Panc1 (cell line): ENCODE measurements at places on chromosomes 11 and 22.

- DNase-seq: no peak
These were observed 5.1 kb downstream of the F2 start for GRCh38 chr11:46724088-46724487.

DNA sequence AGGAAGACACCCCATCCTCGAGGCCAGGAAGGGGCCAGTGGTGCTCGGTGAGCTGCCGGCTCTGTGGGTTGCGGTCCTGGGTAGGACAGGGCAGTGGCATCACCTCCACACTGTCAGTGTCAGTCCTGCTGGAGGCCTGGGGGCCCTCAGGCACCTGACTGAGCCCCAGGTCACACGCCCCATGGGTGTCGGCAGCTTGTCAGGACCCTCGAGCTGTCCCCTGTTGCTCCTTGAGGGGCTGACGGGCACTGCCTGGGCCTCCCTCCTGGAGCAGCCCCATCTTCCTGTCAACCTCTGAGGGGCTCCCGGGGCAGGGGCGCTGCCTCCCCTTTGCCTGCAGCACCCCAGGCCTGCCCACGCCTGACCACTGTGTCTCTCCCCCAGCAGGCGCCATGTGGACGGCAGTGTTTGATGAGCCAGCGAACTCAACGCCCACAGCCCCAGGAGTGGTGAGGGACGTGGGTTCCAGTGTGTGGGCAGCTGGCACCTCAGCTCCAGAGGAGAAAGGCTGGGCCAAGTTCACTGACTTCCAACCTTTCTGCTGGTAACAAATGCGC, 35.4 kb downstream of the SBF1 start:
- DNase-seq: no peak

GRCh38 chr11:12792590-12792989, 118.4 kb downstream of the TEAD1 start:
- DNase-seq: no peak

DNA sequence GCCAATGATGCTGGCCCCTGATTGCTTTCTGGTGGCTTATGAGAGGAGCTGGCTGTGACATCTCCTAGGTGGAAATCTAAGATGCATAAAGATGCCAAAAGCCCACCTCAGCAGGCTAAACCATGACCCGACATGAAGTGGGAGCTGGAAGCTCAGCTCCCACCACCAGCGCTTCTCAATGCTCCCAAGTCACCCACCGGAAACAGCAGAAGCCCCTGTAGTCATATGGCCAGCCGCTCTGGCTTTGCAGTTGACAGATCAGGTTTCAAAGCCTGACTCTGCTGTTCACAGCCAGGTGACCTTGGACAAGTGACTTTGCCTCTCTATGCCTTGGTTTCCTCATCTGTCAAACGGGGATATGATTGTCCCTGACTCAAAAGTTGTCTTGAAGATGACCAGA, 29.1 kb upstream of the ANO1 start:
- DNase-seq: no peak

DNA sequence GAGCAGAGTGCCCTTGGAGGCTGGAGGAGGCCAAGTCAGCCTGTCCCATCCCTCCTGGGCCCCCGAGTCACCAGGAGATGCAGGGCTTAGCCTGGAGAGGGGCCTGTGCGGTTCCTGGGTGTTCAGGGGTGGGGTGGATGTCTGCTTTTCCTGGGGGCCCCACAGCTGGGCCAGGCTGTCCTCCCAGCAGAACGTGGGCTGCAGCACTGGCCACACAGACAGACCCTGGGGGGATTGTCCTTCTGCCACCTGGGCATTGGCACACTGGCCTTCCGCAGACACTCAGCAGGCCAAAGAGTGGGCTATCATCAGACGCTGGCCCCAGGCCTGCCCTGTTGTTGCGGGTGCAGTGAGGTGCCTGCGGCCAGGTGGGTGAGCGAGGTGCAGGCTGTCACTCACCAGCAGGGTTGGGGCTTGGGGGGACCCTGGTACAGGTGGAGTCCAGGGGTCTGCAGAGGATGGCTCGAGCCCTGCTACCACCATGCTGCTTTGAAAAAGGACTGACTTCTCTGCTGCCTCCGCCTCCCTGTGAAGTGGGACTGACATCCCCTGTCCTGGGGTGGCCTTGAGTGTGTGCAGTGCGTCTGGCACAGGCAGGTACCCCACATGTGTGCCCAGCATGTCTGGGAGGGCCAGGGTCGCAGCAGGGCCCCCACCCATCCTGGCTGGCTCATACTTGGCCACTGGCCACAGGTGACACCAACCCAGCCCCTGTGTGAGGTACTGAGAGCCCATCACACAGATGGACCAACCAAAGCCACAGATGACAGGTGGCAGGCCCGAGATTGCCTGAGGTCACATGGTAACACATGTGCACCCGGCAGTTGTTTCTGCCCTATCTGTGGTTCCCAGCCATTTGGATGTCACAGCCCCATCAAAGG, 39.0 kb upstream of the KCNQ1OT1 start:
- no peak for DNase-seq

DNA sequence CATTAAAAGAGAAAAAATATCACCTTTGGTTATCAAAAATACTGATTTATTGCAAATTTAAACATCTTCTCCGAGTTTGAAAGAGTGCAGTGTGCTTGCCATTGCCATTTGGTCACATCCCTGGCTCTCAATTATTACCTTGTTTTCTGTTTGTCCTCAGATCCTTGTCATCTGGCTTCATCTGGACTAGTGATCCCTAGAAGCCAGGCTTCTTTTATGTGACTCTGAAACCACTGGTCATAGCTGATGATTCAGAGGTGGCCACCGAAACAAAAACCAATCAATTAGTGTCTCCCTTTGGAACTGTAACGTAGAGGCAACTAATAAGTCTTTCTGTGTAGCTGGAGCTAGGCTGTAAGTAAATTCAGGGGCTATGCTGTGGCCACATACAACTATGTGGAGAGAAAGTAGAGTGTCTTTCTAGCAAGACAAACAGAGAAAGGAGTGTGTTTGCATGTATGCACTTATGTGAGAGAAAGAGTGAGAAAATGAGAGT, 237.9 kb downstream of the LUZP2 start:
- DNase-seq: no peak

GRCh38 chr11:702462-703461, 3.3 kb upstream of the EPS8L2 start:
- no peak for DNase-seq

DNA sequence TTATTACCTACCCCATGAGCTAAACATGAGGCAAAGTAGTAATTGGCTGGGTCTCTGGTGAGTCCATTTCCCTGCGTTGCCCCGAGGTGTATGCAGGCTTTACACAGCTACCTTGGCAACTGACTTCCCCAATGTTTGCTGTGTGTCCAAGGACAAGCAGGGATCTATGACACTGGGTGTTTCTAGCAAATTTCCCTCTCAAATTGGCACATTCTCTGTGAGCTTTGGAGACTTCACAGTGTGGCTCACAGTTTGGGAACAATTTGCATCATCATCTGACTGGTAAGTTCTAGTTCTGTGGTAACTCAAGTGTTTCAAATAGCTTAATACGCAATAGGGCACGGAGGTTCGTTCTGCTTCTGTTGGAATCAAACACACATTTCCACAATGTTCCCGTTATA, 12.5 kb downstream of the NNMT start:
- DNase-seq: no peak

GRCh38 chr11:83625336-83625735, 339.2 kb upstream of the CCDC90B start:
- DNase-seq: no peak

DNA sequence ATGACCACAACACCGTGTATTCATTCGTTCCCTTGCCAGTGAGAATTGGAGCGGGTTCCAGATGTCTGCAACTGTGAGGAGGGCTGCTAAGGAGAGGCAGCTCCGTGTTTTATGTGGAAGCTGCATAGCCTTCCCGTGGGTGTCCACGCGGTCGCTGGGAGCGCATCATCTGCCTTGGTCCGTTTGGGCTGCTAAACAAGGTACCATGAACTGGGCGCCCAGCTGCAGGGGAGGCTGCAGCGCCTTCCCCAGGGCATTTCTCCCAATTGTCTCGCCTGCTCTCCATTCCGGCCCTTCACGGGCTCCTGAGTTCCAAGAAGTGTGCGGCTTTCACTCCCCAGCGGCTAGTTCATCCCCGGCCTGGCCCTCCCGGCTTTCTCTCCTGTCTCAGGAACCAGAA, 1446.4 kb downstream of the TBC1D22A start:
- no peak for DNase-seq

GRCh38 chr11:102810950-102811660, 13.1 kb upstream of the MMP1 start:
- no peak for DNase-seq

DNA sequence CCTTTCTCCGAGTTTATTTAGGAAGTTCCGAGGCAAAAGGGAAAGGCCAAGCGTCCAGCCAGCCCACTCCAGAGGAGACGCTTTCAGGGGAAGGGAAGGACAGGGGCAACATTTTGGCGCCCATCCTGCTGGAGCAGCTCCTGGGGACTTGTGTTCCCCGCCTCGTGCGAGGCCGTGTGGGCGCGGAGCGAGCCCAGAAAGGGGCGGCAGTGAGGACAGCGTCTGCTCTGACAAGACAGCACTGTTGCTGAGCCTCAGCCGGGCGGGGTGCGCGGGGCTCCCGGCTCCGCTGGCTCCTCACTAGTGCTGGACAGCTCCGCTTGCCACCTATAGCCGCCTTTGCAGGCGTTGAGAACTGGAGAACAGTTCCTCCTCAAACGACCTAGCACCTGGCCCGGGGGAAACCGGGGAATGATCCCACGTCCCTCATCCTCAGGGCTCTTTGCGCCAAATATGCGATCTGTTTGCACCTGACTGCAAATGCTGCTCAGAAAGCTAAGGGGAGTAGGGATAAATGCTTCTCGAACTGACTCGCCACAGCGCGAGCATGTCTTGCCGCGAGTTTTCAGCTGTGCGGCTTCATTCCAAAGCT, 722 bp upstream of the GUCY1A2 start:
- DNase-seq: no peak

DNA sequence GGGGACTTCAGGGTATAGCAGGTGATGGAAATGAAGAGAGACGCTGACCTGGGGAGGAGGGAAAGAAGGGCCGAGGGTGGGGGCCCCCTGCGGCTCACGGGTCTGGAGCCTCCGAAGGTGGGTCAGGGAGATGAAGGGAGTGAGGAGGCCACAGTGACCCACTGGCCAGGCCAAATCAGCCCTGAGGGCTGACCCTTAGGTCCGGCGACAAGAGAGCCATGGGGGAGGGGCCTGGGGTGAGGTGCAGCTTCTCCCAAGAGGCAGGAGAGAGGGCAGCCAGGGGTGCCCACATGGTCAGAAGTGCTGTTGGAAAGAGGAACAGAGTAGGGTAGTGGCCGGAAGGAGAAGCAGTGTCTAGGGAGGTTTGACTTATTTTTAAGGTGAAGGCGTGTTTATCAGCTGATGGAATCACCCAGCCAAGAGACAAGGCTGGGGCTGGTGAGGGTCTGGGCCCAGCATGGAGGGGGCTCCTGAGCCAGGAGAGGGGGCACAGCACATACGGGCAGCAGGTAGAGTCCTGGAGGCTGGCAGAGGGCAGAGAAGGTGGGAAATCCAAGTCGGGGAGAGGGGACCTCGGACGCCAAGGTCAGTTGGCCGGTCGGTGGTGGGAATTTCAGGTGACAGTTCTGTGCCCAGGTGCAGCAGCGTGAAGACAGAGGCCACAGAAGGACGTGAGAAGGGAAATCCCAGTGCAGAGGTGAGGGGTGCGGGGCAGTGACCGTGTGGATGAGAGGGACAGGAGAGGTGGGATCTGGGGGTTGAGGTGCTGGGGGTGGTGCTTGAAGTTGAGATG, 49.0 kb downstream of the LINC01488 start:
- no peak for DNase-seq

DNA sequence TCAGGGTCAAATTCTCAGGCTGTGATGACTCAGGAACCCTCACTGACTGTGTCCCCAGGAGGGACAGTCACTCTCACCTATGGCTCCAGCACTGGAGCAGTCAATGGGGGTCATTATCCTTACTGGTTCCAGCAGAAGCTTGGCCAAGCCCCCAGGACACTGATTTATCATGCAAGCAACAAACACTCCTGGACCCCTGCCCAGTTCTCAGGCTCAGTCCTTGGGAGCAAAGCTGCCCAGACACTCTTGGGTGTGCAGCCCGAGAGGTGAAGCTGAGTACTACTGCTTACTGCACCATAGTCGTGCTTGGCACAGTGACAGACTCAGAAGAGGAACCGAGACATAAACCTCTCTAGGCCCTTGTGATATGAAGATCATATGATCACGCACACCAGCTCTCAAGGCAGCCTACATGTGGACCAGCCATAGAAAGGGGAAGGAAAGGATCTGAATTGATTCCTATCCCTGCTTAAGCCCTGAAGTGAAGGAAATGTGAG, 58.2 kb downstream of the ZNF280B start:
- no peak for DNase-seq

DNA sequence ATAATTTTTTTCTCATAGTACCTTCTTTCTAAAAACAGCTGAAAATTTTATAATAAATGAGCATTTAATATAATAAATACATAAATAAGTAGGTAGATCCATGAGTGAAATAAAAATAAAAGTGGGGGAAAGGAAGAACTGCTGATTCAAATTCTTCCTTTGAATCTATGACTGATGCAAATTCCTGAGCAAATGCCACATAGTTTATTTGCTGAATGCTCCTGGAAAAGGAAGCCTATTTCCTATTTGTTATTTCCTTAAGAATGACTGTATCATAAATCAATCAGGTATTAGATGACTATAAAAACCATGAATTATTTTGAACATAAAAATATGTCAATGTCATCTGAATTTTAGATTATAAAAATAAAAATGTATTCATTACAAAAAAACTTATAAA, 16.6 kb downstream of the BTBD10 start:
- DNase-seq: no peak

- DNase-seq: no peak
These were observed 17.3 kb downstream of the RNH1 start for GRCh38 chr11:489610-490185.

- no peak for DNase-seq
These were observed 15.8 kb downstream of the TMEM258 start for GRCh38 chr11:61776561-61777075.

- no peak for DNase-seq
These were observed 210.6 kb downstream of the NTM start for GRCh38 chr11:131581046-131581445.

DNA sequence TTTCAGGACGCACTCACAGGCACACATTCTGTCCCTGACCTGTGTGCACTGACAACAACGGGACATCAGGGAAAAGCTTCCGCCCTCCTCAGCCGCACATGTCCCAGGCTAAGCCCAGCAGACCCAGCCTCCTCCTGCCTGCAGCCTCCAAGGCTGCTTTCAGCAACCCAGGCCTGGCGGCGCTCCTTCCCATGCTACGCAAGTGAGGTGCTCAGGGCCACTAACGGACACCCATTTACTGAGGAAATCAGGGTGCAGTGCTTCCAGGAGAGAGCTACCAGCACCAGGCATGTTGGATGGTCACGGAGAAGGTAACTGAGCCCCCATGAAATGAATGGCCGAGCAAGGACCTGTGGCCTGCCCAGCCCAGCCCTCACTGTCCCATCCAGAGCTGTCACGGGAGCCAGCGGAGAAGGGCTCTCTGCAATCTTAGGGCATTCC, 6.9 kb downstream of the MOB2 start:
- DNase-seq: no peak

DNA sequence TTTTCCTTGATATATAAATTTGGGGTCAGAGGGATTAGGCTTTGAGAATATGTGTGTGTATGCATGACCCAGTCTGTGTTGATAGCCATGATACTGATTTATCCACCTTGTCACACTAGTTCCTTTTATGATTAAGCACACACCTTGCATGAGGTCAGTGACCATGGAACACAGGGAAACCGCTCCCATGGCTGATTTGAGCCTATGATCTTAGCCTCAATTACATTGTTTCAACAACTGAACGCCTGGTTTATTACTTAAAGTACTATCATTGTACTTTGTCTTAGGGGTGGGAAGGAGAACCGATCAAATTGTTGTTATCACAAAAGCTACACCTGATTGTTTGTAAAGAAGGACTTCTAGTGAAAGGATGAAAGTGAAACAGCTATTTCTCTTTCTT, 70.7 kb downstream of the ARFGAP2 start:
- DNase-seq: no peak

GRCh38 chr11:111762526-111762925, 3.7 kb downstream of the PPP2R1B start:
- no peak for DNase-seq
